ENCODE measurements at places on chromosomes 2 and 18.

GRCh38 chr2:201952187-201952586, 81.5 kb upstream of the FZD7 start:
- DNase-seq = no peak

DNA sequence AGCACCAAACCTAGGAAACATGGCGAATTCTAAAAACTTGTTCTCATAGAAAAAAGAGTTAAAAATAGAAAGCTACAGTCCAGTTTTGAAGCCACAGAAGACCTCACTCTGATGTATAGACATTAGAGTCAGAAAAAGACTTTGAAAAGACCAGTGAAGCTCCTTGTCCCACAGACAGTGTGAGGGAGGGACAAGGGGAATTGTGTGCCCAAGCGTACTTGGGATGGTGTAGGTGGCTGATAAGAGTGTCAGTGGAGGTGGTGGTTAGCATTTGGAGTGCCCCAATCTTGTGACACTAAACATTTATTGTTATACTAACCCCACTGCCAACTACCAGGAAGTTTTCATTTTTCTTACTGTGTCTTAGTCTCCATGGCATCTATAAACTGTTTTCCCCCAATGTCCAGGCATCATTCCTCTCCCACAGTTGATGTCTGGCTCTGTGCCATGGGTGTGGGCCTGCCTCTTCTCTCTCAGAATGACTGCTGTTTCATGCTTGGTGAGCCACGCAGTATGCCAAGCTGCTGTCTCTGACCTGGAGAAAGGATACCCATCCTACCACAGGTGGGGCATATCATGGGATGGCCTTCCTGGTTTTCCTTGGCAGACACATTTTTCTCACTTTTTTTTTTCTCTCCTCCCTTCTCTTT, 161.4 kb downstream of the RPIA start:
- DNase-seq = no peak

- DNase-seq = no peak
Observed at GRCh38 chr2:108632332-108633160, 86.7 kb upstream of the RANBP2 start.

GRCh38 chr2:188909036-188909435, 65.1 kb upstream of the COL3A1 start:
- DNase-seq = no peak

DNA sequence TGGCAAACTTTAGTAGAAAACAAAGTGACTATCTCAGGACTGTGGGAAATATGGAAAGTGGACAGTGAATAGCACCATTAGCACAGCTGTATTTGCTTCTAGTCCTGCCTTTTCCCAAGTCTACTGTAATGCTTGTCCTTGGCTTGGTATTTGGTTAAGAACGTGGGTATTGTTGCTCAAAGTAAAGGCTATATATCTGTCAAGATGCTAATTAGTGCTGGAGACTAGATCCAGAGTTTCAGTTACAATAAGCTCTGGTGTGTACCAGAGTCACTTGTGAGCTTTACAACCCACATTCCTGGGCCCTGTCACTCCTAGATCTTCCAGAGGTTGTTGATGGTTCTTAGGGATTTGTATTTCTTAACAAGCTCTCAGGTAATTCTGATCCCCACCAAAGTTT, 313.6 kb downstream of the SLC8A1 start:
- no peak for DNase-seq

GRCh38 chr2:70778676-70779075, 10.7 kb upstream of the ADD2 start:
- no peak for DNase-seq

GRCh38 chr18:10044054-10044453, 130.2 kb downstream of the VAPA start:
- DNase-seq = no peak

DNA sequence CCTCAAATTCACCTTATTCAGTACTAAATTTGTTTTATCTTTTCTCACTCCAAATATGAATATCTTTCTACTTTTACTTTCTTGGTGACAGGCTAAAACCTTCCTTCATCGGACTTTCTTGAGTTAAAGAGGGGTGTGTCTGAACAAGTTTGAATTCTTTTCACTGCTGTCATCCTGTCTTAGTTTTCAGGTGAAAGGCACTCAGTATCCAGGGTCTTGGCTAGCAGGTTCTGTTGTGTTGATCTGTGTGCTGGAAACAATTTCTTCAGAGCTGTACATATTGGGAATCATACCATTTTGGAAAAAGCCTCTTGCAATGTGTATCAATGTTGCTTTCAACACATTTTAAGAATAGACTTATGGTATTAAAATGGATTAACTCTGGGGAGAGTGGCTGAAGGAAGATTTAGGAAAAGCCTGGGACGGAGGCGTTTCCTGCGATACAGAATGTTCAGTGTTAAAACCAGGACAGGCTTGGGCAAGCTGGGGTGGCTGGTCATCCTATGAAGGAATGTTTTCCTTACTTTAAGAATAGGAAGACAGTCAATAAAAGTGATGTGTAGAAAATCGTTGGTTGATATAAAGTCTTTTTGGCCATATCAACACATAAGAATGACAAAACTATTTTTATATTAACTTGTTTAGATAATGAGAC, 350.7 kb upstream of the SPRED2 start:
- DNase-seq = no peak

GRCh38 chr2:134462791-134463698, 209.2 kb downstream of the MGAT5 start:
- peak; percentile 5 for DNase-seq

DNA sequence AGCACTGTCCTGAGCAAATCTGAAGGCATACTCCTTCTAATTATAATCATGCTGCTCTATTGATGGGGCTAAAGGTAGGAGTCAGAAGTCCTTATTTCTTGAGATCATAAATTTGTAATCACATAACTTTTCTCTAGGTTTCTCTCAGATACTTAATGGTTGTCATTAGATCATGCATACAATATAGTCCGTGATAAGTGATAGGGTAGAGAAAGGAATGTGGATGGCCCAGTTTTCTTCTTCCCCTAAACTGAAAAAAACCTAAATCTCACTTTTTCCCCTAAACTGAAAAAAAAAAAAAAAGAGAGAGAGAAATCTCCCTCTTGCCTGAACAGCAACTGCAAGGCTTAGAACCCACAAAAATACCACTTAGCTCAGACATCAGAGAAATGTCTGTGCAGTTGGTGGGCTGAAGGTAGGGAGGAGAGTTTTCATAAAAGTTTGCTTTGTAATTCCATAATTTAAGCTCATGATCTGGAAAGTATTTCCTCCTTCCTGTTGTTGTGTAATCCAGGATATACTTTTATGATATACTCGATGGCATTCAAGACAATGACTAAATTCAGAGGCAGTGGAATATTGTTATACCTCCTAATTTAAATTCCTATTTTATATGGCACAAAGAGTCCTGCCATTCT, 79.3 kb upstream of the ITPRID2 start:
- DNase-seq = no peak

- no peak for DNase-seq
Observed at GRCh38 chr2:186962085-186962747, 113.2 kb upstream of the ZSWIM2 start.

DNA sequence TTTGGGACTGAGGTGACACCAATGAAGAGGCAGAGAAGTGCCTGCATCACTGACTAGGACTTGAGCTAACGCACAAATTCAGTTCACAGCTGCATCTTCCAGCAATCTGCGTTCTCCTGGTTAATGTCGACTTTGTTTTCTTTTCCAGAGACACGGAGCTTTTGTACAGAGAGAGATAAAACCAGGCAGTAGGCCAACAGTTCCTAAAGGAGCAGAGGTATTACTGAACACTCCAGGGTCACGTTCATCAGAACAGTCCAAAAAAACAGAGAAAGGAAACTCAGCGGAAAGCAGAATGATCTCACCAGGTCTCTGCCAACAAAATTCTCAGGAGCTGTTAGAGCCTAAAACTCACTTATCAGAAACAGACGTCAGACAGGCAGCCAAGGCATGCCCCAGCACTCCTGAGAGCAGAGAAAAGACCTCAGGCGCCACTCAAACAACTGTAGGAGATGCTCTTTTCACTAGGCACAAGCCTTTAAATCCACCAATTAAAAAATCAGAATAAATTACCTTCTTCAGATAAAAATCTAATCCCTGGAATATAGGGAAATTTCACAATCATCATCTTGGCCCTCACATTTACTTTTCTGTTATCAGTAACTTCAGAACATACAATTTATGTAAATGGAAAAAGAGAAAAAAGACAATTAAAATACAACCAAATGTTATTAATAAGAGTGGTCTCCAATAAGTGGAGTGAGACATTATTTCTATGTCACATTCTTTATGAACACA, 95.9 kb upstream of the SPTBN1 start:
- DNase-seq = no peak

DNA sequence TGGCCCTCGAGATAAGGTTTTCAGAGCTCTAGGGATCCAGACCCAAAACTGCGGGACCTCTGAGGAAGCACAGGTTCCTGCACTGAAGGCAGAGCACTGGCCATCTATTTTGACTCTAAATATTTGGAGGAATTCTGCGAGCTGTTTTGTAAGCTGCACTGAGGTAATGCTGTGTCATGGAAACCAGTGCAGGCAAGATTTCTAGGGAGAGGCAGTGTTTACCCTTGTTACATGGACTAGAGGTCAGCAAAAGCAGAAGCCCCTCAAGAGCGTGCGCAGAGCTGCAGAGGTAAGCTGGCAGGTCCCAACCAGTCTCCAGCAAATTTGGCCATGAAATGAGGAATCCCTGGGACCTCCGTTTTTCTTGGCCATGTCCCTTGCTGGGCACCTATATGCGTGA, 137.3 kb downstream of the RNF152 start:
- DNase-seq = no peak

GRCh38 chr2:58594762-58595161, 353.6 kb upstream of the FANCL start:
- no peak for DNase-seq

DNA sequence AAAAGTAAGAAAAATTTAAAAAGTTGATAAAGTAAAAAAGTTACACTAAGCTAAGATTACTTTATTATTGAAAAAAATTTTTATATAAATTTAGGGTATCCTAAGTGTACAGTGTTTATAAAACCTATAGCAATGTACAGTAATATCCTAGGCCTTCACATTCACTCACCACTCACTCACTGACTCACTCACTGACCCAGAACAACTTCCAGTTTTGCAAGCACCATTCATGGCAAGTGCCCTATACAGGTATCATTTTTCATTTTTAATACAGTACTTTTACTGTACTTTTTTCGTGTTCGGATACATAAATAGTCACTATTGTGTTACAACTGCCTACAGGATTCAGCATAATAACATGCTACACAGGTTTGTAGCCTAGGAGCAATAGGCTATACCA, 8.9 kb upstream of the THUMPD2 start:
- DNase-seq = no peak

GRCh38 chr2:136005462-136006196, 20.2 kb upstream of the DARS1 start:
- no peak for DNase-seq

DNA sequence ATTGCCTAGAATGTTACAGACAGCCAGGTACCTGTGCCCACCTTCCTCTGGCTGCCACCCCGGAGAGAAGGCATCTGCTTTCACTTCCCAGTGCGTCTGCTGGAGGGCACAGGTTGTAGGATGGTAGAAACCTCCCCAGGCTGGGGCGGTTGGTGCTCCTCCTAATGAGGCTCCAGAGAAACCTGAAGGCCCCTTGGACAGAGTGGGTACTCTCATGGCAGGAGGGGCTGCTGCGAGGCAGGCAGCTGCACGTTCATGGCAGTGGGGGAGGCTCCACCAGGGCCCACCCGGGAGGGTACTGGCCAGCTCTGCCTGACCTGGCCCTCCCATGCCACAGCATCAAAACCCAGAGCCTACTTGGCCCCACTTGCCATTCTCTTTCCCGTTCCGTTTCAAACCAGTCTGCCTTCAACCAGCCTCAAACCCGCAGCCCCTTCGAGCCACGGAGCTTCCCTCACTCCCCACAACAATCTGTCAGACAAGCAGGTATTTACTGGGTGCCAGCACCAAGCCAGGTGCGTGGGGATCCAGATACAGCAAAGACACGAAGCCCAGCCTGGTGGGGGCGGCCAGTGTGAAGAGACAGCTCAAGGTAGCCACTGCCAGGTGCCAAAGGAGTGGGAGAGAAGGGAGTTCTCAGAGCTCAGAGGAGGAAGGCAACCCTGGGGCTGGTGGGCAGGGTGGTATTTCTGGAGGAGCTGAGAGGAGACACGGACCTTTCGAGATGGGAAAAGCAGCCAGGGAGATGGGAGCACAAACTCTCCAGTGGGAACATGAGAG, 229.6 kb downstream of the LOXHD1 start:
- no peak for DNase-seq

DNA sequence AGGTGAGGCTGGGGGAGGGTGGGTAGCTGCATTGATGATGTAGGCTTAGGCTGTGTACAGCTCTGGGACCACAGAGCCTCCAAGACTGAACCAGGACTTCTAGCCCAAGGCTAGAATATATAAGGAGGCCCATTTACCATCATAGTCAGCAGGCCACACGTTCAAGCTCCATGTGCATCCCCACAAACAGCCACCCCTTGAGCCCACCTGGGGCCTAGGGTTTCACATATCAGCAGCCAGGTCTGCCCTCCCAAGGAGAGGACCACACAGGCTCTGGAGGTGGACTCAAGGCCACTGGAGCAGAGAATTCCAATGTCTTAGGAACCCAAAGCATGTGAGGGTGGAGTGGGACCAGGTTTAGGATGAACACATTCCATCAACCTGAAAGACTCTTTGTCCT, 230.5 kb downstream of the TTC32 start:
- DNase-seq = no peak

DNA sequence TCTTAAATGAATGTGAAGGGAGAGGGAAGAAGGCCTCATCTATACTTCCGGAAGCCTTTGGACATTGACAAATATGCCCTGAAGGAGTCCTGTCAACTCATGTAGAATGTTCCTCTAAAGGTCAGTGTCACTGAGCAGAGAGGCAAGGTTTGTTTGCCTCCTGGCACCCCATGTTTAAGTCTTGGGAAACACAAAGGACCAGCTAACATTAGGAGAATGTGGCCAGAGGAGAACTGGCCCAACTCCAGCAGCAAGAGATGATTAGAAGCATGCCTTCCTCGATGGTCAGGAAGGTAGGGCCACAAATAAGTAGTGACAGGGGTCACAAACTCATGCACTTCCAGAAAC, 5.7 kb downstream of the DYSF start:
- DNase-seq = no peak

- no peak for DNase-seq
Observed at GRCh38 chr2:128690869-128691268, 372.2 kb upstream of the HS6ST1 start.

- no peak for DNase-seq
Observed at GRCh38 chr2:64655018-64655664, 1.4 kb upstream of the SERTAD2 start.

All from stimulated activated CD8-positive, alpha-beta memory T cell treated with anti-CD3 and anti-CD28 coated beads, Interleukin-4, amount 100 ng/mL, for 48 hours (primary cell).